ENCODE measurements at places on chromosomes 3 and 15.

GRCh38 chr3:49462222-49462621, 7.8 kb upstream of the DAG1 start:
- DNase-seq, result no peak

DNA sequence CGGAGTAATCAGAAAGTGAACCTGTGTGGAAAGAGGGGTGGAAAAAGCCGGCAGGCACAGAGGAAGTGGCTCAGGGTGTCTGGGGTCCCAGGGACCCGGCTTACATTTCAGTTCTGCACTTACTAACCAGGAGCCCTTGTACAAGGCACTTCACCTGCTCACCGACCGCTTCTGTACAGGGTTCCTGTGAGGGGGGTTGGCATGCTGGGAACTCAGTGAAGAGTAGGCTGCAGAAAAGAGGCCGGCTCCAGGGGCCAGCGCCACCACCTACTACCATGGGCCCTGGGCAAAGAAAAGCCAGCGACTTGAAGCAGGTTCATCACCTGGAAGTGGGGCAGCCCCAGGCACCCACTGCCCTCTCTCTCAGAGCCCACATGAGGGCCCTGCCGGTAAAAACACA, 6.2 kb downstream of the STIMATE start:
- no peak for DNase-seq

- DNase-seq, result no peak
Observed at GRCh38 chr15:27707257-27707656, 391.9 kb downstream of the OCA2 start.

GRCh38 chr15:55434989-55435825, 26.9 kb downstream of the PIERCE2 start:
- DNase-seq, result peak; percentile 66

GRCh38 chr3:30941342-30941741, 46.9 kb upstream of the GADL1 start:
- no peak for DNase-seq

GRCh38 chr3:196778755-196779154, 39.1 kb downstream of the PAK2 start:
- peak; percentile 33 for DNase-seq

DNA sequence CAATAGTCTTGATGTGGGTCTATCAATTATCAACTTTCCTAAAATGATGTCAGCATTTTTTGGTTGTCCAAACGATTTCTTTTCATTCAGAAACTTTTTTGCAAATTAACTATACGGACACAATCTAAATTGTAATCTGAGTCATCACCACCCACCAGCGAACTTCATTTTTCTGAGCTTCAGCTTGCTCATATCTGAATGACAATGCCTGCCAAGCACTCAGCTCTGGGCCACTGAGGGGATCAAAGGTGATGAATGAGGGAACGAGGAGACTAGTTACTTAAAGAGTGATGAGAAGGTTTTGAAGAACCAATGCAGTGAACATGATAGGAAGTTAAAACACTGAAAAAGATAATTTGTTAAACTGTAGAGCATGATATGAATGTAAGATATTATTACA, 14.9 kb upstream of the TBC1D23 start:
- DNase-seq, result no peak

GRCh38 chr3:141074529-141074928, 23.4 kb downstream of the SPSB4 start:
- no peak for DNase-seq

- DNase-seq, result no peak
Observed at GRCh38 chr3:129577925-129578786, 28.3 kb downstream of the PLXND1 start.

- DNase-seq, result no peak
Observed at GRCh38 chr3:110419096-110419495, 652.5 kb upstream of the NECTIN3 start.

GRCh38 chr3:42667096-42667522, 13.6 kb downstream of the ZBTB47 start:
- no peak for DNase-seq

DNA sequence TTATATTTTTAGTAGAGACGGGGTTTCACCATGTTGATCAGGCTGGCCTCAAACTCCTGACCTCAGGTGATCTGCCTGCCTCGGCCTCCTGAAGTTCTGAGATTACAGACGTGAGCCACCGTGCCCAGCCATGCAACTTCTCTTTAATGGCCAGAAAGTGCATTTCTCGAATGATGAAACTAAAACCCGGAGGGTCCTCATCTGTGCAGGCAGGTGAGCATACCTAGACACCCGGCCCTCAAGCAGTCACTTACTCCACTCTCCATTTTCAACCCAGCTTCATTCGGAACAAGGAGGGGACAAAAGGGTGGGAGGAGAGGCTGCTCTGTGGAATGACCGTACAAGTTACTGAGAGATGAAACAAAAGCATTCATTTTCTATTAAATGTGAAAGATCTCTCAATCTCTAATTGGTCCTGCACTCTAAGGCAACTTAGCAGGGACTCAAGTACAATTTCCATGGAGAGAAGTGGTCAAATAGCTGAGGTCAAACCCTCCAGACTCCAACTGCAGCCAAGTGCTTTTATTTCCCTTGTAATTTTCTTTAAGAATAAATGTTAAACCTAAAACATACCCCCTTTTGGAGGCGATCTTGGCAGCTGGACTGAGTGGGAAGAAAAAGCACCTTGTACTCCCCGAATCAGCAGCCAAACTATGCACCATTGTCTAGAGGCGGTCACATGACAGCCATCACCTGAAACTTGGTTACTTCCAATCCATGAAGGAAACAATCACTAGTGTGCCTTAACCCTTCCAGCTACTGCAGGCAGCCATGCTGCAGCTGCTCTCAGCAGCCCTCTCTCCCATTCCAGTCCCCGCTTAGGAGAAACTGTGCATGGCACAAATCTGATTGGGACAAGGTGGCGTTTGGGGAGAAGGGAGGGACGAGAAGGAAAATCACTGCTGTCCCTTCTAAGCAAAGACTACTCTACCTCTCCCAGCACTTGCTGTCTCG, 62.2 kb downstream of the VGLL4 start:
- DNase-seq, result no peak

DNA sequence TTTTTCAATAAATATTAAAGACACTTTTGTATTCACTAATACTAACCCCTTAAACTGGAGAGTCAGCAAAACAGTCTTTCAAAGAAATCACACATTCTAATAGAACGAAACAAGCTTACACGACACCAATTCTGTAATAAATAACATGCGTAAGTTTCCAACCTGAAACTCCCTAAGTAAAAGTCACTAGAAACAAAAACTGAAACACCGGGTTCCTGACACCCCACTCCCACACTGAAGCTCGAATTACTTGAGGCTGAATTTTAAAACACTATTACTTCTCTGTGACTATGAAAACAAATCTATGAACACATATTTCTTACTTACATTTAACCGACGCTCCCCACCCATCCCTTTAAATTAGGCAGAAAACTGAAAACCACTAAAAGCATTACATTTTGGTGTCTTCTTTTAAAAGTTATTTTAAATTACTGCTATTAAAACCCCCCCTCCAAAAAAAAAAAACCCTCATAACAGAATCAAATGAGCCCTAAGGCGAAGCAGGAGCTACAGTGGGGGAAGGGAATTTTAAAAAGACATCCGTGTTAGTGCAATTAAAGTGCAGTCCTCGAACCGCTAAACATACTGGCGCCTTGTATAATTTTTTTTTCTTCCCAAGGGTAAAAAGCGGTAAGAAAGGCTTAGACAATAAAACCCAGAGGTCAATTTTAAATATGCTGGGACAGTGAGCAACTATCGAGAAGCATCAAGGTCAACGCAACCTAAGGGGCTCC, 878 bp downstream of the SPPL2A start:
- DNase-seq, result peak; percentile 31

DNA sequence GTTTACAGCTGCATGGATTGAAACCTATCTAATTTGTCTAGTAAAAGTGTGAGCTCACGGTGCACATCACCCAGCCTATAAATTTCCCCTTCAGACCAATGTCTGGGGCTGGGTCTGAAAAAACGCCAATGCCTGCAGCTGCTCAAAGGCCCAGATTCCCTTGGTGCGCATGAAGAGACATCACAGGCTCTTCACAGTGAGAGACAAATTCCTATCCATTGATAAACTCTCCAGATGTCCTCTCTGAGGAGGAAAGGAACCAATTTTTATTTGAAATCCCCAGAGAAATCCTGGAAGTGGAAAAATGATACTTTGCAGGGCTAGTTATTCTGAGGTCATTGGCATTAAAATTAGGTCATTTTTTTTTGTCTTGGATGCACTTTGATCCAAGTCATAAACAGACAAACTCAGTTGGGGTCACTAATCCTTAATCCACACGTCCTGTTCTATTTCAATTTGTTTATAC, 360.5 kb downstream of the EPHA3 start:
- peak; percentile 78 for DNase-seq

DNA sequence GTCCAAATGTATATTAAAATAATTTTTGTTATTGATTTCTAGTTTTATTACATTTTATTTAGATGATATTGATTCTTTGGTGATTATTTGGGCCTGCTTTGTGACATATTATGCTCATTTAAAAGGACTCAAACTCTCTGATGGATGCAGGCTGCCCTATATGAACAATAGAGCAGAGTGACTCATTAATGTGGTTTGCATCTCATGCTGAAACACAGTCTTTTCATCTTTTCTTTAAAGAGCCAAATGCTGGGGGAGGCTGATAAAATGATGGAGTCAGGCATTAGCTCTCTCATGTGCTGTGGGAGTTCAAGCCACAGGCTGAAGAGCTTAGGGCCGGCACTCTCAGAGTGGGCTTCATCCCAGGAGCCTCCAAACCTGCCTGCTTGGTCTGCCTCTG, 7.2 kb downstream of the PLA1A start:
- DNase-seq, result no peak

- no peak for DNase-seq
Observed at GRCh38 chr3:98623572-98624280, 30.3 kb upstream of the CPOX start.

GRCh38 chr3:34929036-34929435, 710.3 kb upstream of the ARPP21 start:
- DNase-seq, result no peak

- DNase-seq, result peak; percentile 61
Observed at GRCh38 chr3:4818986-4819693, 160.1 kb upstream of the BHLHE40 start.

DNA sequence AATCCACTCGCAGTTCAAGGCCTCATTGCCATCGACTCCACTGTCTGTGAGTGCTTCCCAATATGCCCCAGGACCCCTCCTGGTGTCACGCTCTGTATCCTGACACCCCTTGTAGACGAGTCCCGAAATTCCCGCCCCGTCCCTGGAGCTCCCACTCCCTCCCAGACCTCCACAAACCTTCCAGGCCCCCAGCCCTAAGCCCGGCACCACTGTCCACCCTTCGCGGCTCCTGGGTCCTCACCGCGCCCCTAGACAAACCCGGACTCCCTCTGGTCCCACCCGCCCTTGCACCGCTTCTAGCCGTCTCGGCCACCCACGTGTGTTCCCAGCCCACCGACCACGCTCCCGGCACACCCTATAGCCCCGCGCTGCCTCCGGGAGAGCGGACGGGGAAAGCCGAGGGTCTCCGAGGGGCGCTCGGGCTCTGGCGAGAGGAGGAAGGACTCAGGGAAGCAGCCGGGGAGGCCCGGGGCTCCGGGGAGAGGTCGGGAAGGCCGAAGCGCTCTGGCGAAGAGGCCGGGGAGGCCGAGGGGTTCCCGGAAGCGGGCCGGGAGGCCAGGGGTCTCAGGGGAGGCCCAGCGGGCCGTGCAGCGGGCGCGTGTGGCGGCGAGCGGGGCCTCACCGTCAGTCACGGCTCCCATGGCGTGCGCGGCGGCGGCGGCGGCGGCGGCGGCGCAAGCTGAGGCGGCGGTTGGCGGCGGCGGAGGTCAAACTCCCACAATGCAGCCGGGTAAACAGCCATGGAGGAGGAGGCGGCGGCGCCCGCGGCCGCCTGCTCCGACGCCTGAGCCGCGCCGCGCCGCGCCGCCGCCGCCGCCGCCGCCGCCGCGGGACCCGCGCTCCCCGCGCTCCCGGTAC, at the start of the genes ATXN7 and THOC7:
TSS of gene ATXN7 (plus strand) at position 718 of the 858 bp plus-strand sequence. CDS start 48,732 bp downstream, outside the sequence.
TSS of gene THOC7 (minus strand) at position 656 of the 858 bp plus-strand sequence. CDS start at position 641, 15 bp downstream.
- DNase-seq, result peak; percentile 63

GRCh38 chr3:23825802-23826201, 20.0 kb downstream of the UBE2E1 start:
- no peak for DNase-seq
